A549 treated with Mapracorat at 1 μM for 4 hours (cell line): ENCODE measurements at places on chromosomes 11 and 22. TPM values are rescaled to one million over a fixed set of nuclear protein-coding genes. Genes with fewer than 3 reads are reported as not detected.

The NRXN2 gene
- 0.16 to 0.62 TPM (median 0.35 TPM) in 5 replicates for total RNA-seq

The SMTNL1 gene
- total RNA-seq: not detected in 5 replicates

The CRYBB3 gene
- total RNA-seq: not detected in 5 replicates

The BBS1 gene
- total RNA-seq: 8.2 to 11.7 TPM (median 9.5 TPM) in 5 replicates

The BACE1-AS gene
- 1.3 to 2.7 TPM (median 2.1 TPM) in 5 replicates for total RNA-seq

The ELF5 gene
- total RNA-seq: not detected in 5 replicates

The UCP3 gene
- total RNA-seq: 1.2 to 1.7 TPM (median 1.3 TPM) in 5 replicates

The C11orf42 gene
- total RNA-seq: not detected in 5 replicates

The SVIP gene
- 6.3 to 15.4 TPM (median 14.2 TPM) in 5 replicates for total RNA-seq

The OR8G5 gene
- total RNA-seq: not detected in 5 replicates

The CHST1 gene
- 1.3 to 2.0 TPM (median 1.8 TPM) in 5 replicates for total RNA-seq

The CDC45 gene
- 24.1 to 27.6 TPM (median 24.7 TPM) in 5 replicates for total RNA-seq

The PDGFD gene
- 6.1 to 8.6 TPM (median 7.6 TPM) in 5 replicates for total RNA-seq

The RAB39A gene
- 0.28 to 0.62 TPM (median 0.42 TPM) in 5 replicates for total RNA-seq

The TSGA10IP gene
- not detected in 5 replicates for total RNA-seq

The COMT gene
- 137 to 171 TPM (median 158 TPM) in 5 replicates for total RNA-seq

The UBQLNL gene
- not detected in 5 replicates for total RNA-seq

The IFITM10 gene
- total RNA-seq: 1.0 to 2.1 TPM (median 1.3 TPM) in 5 replicates

The CEP164 gene
- total RNA-seq: 15.5 to 18.6 TPM (median 16.3 TPM) in 5 replicates

The GRAP2 gene
- total RNA-seq: 0.10 TPM in 1 of 5 replicates, not detected in the others

The OR6T1 gene
- total RNA-seq: not detected in 5 replicates

The ANGPTL5 gene
- 0.05 to 0.10 TPM in 2 of 5 replicates, not detected in the others for total RNA-seq
